AG09309 (cell line): ENCODE measurements at places on chromosomes 11 and 22.

GRCh38 chr11:119120639-119121007 lies 757 bp upstream of the HINFP start:
- DNase-seq, result no peak

GRCh38 chr11:132814410-132814809 lies 717.9 kb downstream of the OPCML start:
- DNase-seq, result no peak

- no peak for DNase-seq
Observed at GRCh38 chr11:114109206-114110090, 49.9 kb downstream of the ZBTB16 start.

- no peak for DNase-seq
Observed at GRCh38 chr22:32794449-32795213, 6.9 kb upstream of the TIMP3 start.

DNA sequence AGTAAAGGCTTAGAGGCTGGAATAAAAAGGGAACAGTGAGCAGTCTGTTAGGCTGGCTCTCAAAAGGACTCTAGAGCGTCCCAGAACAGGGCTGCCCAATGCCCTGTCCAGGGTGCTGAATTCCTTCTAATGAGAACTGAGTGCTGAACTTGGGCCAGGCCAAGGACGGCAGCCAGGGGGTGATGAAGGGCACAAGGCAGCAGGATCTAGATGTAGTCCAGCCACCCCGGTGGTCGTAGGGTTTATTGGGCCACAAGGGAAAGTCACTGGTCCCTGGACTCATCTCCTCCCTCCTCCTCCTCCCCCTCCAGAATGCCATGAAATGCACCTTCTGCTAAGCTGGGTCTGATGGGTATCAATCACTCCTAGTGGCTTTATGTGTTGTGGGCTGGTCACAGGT lies 19.2 kb downstream of the NPTXR start:
- no peak for DNase-seq

DNA sequence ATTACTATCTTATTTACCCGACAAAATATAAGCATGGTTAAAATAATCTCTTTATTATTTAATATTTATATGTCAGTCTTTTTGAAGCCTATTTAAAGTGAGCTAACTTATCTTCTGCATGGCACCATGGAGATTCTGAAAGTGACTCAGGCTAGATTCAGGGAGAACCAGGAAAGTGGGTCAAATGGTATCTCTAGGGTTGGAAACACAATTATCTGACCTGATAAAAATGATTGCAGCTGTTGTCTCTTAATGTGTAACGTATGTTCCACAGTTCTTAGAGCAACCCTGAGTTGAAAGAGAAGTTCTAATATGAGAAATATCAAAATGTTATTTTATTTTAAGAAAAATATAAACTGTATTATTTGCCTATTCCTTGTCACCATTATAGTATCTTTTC lies 143.1 kb upstream of the CARD18 start:
- DNase-seq, result no peak

DNA sequence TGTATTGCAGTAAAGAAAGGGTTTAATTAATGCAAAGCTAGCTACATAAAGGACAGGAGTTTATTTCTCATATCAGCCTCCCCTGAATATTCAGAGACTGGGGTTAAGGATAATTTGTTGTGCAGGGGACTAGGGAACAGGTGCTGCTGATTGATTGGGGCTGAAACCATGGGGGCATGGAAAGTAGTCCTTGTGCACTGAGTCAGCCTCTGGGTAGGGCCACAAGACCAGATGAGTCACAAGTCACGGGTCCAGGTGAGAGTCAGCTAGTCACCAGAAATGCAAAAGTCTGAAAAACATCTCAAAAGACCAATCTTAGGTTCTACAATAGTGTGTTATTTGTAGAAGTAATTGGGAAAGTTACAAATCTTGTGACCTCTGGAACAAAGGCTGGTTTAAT lies 32.9 kb upstream of the SYT13 start:
- no peak for DNase-seq

- no peak for DNase-seq
Observed at GRCh38 chr11:88354912-88355311, 17.4 kb upstream of the CTSC start.

GRCh38 chr11:12127206-12127898 lies 17.0 kb downstream of the MICAL2 start:
- DNase-seq, result no peak

- DNase-seq, result no peak
Observed at GRCh38 chr22:38172832-38173640, 8.6 kb downstream of the PLA2G6 start.

GRCh38 chr11:113571531-113571930 lies 96.3 kb upstream of the DRD2 start:
- DNase-seq, result no peak

DNA sequence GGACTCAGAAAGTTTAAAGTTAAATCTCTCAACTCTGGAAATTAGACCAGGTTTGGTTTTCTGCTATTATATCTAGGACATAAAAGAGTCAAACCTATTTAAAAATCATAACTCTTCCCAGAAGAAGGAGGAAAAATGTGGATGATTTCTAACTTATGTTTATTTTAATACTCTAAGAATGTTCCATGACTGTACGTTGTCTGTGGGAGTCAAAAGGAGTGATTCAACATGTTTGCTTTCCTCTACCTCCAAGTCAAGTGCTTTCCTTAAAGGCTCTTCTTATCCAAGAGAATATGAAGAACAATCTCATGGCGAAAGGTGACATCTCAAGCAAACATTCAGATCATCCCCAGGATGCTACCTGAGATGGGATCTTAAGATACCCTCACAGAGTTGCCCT lies 21.6 kb downstream of the OR51E1 start:
- DNase-seq, result no peak

DNA sequence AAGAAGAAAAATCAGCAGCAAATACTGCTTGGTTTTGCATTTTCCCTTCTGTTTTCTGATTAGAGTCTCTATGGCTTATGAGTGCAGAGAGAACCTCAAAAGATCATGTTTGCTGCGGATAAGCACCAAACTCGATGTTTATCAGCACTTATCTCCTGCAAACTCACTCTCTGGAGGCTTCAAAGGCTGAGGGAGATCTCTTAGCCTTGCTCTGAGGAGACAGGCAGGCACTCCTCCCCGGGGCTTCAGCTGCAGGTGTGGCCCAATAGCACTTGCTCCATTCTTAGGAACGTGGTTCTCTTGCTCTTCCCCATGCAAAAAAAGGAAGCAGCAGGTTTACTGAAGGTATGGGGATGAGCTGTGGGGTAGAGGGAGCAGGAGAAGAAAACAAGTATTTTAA lies 45.1 kb downstream of the FLI1 start:
- DNase-seq, result no peak

- no peak for DNase-seq
Observed at GRCh38 chr22:25797498-25798290, 55.7 kb downstream of the MYO18B start.

GRCh38 chr22:25281675-25282345 lies 62.4 kb downstream of the CRYBB2 start:
- no peak for DNase-seq

GRCh38 chr11:6667733-6668374 lies 12.2 kb upstream of the DCHS1 start:
- DNase-seq, result no peak

- no peak for DNase-seq
Observed at GRCh38 chr22:47027766-47028165, 265.3 kb downstream of the TBC1D22A start.

DNA sequence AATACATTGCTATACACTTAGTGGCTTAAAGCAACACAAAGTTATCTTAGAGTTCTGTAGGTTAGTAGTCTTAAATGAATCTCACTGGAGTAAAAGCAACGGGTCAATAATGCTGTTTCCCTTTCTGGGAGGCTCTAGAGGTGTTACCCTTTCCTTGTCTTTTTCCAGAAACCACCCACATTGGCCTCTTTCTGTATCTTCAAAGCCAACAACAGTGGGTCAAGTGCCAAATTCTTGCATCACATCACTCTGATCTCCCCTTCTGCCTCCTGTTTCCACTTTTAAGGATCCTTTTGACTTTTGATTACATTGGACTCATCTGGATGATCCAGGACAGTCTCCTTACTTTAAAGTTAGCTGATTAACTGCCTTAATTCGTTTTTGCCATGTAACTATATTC lies 93.6 kb downstream of the DDX10 start:
- DNase-seq, result no peak

DNA sequence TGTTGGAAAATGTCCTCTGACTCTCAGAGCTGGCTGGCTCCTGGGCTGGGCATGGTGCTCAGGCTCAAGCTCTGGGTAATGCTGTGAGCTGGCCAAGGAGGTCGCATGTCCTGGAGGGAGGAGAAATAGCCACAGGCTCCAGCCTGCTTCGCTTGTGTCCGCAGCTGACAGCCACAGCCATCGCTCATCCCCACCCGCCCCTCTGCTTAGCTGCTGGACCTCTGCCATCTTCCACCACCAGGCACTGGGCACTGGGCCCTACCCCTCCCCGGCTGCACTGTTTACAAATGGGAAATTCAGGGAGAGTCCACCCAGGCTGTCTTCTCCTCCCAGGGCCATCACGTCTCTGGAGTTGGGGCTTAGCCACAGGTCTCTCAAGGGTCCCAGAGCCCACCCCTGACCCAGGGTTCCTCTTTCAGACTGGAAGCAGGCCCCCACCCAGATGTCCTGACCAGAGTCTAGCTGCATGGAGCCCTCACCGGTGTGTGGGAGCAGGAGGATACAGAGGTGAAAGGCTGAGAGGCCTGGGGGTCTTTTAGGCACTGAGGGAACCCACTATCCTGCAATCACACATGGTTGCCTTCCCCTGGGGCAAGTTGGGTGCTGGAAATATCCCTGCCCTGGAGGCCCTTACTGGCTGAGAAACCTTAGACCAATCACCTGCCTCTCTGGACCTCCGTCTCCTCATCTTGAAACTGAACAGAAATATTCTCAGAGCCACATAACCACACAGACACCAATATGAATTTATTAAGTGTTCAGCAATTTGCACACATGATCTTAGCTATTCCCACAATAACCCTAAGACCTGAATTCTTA lies 62.7 kb downstream of the CD82 start:
- no peak for DNase-seq

DNA sequence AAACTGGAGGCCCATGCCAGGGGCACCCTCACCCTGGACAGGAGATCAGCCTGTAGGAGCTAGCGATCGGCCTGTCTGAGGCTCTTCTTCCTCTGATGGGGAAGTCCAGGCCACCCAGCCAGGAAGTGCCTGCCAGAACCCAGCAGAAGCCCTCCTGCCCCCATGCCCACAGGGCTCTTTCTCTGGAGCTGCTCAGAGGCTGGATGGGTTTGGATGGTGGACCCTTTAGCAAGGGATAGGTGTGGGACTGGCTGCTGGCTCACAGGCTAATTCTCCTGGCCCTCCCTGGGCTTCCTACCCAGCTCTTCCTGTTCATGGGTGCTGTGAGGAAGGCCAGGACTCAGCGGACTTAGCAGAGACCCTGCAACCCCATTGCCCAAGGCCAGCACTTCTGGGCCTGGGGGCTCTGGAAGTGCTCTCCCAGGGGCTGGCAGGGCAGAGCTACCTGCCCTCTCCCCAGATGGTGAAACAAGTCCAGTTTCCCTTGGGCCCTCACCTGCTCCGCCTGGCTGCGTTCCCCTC lies 7.6 kb downstream of the FXYD2 start:
- no peak for DNase-seq
